Activated T-helper 2 cell treated with anti-CD3 and anti-CD28 coated beads, Interferon-gamma antibody, Interleukin-2, Interleukin-4, amounts not matched to agents 10 μg/mL and 5 μg/mL and 100 μg/mL, durations not matched to agents 14 hours and 24 hours and 36 hours (primary cell): ENCODE measurements at places on chromosomes 16 and 17. TPM values are rescaled to one million over a fixed set of nuclear protein-coding genes. Genes with fewer than 3 reads are reported as not detected.

The VTN gene
- total RNA-seq: 0.23 and 0.50 TPM in 2 replicates

The CRHR1 gene
- not detected in 2 replicates for total RNA-seq

The SLC5A11 gene
- not detected in 2 replicates for total RNA-seq

GRCh38 chr17:68346448-68346847 lies 55.2 kb downstream of the ARSG start:
- H3K4me1 ChIP-seq: peaks cover 65% of the 10 kb centered on the region
- no peaks in the 10 kb centered on the region for H3K27me3 ChIP-seq
- H3K36me3 ChIP-seq: peaks cover 16% of the 10 kb centered on the region
- H3K4me3 ChIP-seq: peak overlapping the region; percentile 59

GRCh38 chr17:75590849-75591721 lies 3.5 kb downstream of the MYO15B start:
- no peaks in the 10 kb centered on the region for H3K36me3 ChIP-seq
- peaks cover 2% of the 10 kb centered on the region for H3K4me1 ChIP-seq
- H3K27ac ChIP-seq: no peak overlapping the region
- peaks cover 12% of the 10 kb centered on the region for H3K27me3 ChIP-seq
- H3K4me3 ChIP-seq: peak overlapping the region; percentile 35

DNA sequence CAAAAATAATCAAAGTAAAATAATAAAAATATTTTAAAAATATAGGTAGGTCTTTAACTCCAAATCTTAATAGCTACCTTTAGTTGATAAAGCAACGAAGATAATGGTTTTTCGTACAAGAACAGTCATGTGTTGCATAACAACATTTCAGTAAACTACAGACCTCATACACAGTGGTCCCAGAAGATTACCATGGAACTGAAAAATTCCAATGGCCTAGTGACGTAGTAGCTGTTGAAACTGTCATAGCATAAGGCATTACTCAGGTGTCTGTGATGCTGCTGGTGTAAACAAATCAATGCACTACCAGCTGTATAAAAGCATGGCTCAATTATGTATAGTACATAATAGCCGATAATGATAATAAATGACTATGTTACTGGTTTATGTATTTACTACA lies 43.9 kb downstream of the CREBBP start:
- H3K27me3 ChIP-seq: no peaks in the 10 kb centered on the region
- H3K27ac ChIP-seq: no peak overlapping the region
- H3K4me1 ChIP-seq: peaks cover 1% of the 10 kb centered on the region
- H3K4me3 ChIP-seq: no peak overlapping the region
- no peak for DNase-seq

DNA sequence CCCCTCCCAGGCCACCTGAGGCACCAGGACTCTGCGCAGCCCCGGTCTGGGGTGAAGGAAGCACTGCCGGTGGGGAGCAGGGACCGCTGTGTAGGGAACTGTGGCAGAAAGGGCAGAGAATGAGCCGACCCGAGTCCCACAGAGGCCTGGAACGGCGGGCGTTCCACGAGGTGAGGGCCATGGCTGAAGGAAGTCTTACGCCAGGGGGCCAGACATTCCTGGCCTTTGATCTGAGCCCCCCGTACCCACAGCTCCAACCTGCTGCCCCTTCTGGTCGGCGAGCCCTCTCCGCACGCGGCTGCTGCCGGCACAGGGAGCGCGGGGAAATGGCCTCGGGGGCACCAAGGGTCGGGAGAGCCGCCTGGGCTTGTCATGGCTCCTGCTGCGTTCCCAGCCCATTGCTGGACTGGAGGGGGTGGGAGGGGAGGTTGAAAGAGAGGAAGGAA lies 1.4 kb upstream of the WNT3 start:
- H3K4me1 ChIP-seq: peaks cover 2% of the 10 kb centered on the region
- no peaks in the 10 kb centered on the region for H3K36me3 ChIP-seq
- DNase-seq: no peak
- peaks cover 66% of the 10 kb centered on the region for H3K27me3 ChIP-seq
- no peak overlapping the region for H3K27ac ChIP-seq
- no peak overlapping the region for H3K4me3 ChIP-seq

DNA sequence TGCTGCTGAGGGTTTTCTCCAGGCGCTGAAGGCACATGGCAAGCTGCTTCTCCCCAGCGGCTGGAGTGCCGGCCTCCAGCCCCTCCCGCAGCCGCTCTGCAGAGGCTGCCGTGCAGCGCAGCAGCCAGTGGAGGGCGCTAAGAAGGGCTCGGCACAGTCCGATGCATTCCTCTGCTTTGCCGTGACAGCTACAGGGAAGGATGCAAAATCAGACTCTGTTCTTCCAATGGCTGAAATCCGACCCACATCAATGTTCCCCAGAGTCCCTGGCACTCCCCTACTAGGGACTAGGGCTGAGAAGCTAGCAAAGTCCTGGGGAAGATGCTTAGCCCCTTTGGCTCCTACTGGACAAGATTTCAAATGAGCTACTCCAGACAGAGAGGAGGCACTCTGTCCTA lies 19.0 kb downstream of the MED24 start:
- H3K27ac ChIP-seq: no peak overlapping the region
- no peak for DNase-seq
- no peaks in the 10 kb centered on the region for H3K4me1 ChIP-seq
- H3K4me3 ChIP-seq: no peak overlapping the region

DNA sequence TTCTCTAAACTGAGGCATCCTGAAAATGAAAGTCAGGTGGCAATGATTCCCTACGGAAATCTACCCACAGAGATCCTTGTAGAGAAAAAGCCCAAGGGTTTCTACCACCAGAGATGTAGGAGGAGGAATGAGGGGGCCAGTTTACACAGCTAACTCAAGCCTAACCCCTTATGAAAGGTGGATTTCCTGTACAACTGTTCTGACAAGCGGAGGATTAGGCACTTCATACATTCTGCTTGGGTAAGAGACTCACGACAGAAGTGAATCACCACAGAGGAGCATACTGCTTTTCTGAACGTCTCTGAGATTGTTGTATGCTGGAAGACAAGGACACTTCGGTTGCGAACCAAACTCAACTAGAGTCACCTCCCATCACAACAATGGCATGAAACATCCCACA lies 72.7 kb downstream of the SMG6 start:
- H3K27ac ChIP-seq: no peak overlapping the region
- H3K27me3 ChIP-seq: no peaks in the 10 kb centered on the region
- no peak overlapping the region for H3K4me3 ChIP-seq
- peaks cover 61% of the 10 kb centered on the region for H3K36me3 ChIP-seq
- H3K4me1 ChIP-seq: peaks cover 38% of the 10 kb centered on the region

DNA sequence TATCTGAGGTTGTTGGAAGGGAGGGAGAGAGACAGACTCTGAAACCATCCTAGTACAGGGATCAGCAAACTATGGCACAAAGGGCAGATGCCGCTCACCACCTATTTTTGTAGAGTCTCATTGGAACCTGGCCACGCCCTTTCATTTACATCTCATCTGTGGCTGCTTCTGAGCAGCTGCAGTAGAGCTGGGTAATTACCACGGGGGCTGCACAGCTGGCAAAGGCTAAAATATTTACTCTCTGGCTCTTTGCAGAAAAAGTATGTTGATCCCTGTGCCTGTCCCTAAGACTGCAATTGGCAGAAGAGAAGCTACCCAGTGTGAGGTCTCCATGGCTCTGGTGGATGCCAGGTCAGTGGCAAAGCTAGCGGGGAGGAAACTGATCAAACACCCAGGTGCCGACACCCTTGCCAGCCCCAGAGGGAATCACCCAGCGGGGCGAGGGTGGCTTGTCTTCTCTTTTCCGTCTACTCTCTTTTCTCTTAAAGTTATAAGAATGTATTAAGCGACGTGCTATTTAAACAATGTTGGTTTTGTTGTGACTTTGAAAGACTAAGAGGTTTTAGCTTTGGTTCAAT lies 14.0 kb downstream of the CEP295NL start:
- peaks cover 10% of the 10 kb centered on the region for H3K27me3 ChIP-seq
- no peak for DNase-seq
- H3K4me1 ChIP-seq: peaks cover 23% of the 10 kb centered on the region

DNA sequence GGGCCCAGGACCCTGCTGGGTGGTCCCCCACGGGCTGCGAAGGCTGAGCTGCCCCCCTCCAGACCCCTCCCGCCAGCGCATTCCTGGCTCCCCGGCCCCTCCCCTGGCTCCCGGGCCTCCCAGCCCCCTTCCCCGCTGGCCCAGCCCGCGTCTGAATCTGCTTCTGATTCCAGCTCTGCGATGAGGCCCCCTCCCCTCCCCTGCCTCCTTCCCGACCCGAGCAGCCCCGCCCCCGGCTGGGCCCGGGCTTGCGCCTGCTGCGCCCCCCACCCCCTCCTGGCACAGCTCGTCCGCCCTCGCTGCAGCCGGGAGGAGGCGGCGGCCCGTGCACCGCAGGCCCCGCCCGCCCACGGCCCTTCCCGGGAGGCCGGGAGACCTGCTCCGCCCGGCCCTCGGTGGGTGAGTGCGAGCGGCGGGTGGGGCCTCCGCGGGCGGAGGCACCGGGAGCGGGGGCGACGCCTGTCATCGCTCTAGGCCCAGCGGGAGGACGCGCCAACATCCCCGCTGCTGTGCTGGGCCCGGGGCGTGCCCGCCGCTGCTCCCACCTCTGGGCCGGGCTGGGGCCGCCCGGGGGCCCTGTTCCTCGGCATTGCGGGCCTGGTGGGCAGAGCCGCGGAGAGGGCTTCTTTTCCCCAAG lies at the start of gene NTN3:
NTN3 (plus strand) TSS at position 282 of the 637 bp plus-strand sequence. CDS start 405 bp downstream, outside the sequence.
- H3K27me3 ChIP-seq: peaks cover 27% of the 10 kb centered on the region
- peaks cover 10% of the 10 kb centered on the region for H3K4me1 ChIP-seq
- no peak within 1 kb of the TSS for H3K27ac ChIP-seq
- H3K36me3 ChIP-seq: no peaks in the 10 kb centered on the region
- no peak for DNase-seq

DNA sequence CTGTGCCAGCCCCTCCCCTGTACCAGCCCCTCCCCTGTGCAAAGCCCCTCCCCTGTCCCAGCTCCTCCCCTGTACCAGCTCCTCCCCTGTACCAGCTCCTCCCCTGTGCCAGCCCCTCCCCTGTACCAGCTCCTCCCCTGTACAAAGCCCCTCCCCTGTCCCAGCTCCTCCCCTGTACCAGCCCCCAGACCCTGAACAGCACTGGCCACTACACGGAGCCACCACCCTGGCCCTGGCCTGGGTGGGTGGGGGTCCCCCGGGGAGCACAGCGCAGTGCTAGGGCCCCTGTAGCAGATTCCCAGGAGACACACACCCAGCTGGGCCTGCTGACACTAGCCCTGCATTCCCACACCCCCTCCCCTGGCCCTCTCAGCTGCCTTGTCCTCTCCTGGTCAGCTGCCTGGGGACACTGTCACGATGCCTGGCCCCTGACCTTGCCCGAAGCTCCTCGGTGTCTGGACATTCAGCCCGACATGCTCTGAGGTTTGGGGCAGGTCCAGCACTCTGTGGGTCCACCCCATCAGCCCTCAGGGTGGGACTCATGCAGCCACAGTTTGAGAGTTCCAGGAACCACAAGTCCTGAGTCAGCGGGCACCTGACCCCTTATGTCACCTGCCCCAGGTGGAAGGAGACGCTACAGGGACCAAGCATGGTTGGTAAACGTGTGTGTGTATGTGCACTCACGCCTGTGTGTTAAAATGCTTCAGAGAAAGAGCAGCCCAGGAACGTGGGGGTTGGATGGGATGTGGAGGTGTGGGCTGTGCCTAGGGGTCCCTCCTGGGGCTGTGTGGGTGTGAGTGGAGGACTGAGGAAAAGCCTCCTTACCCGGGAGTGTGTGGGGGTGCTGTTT lies 114.2 kb downstream of the METRNL start:
- peaks cover 22% of the 10 kb centered on the region for H3K4me1 ChIP-seq
- H3K27ac ChIP-seq: peak overlapping the region; percentile 71
- H3K36me3 ChIP-seq: no peaks in the 10 kb centered on the region
- DNase-seq: peak; percentile 10
- no peaks in the 10 kb centered on the region for H3K27me3 ChIP-seq

DNA sequence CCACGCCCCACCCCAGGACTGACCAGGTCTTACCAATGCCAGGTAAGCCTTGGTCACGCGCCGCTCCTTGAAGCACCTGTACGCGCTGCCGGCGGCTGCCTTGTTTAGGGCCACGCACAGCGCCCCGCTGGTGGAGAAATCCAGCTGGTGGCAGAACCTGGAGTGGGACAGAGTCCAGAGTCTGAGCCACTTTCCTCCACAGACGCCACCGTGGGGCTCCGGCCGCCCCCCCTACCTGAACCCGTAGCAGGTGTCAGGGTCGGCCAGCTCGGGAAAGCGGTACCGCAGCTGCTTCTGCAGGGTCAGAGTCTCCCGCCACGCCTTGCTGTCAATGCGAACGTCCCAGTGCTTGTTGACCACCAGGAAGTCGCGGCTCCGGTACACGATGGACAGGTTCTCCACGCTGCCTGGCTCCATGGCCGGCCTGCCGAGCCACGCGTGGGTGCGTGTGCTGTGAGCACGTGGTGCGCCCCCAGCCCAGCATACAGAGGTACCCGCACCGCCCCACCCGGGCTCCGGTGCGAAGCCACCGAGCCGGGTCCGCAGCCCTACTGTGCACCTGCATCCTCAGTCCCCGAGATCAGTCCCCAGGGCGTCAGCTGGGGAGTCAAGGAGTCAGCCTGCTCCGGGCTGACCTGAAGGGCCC lies 737 bp downstream of the RPUSD1 start:
- H3K4me3 ChIP-seq: peak overlapping the region; percentile 86
- DNase-seq: no peak
- H3K4me1 ChIP-seq: peaks cover 5% of the 10 kb centered on the region

- H3K36me3 ChIP-seq: no peaks in the 10 kb centered on the region
- DNase-seq: no peak
- H3K4me3 ChIP-seq: no peak overlapping the region
These were observed 179.6 kb upstream of the GSE1 start for GRCh38 chr16:85433477-85433876.

- peaks cover 82% of the 10 kb centered on the region for H3K36me3 ChIP-seq
- peaks cover 28% of the 10 kb centered on the region for H3K4me1 ChIP-seq
- H3K4me3 ChIP-seq: no peak overlapping the region
- peak; percentile 20 for DNase-seq
- H3K27me3 ChIP-seq: no peaks in the 10 kb centered on the region
- peak overlapping the region; percentile 55 for H3K27ac ChIP-seq
These were observed 20.8 kb downstream of the GGA3 start for GRCh38 chr17:75240394-75241142.

- H3K27ac ChIP-seq: no peak overlapping the region
- H3K4me3 ChIP-seq: no peak overlapping the region
- peaks cover 43% of the 10 kb centered on the region for H3K36me3 ChIP-seq
These were observed 30.5 kb upstream of the LGALS9 start for GRCh38 chr17:27600471-27600870.

GRCh38 chr17:39564211-39564848 lies 43.4 kb downstream of the NEUROD2 start:
- H3K4me1 ChIP-seq: no peaks in the 10 kb centered on the region
- no peak for DNase-seq
- H3K27me3 ChIP-seq: no peaks in the 10 kb centered on the region
- no peak overlapping the region for H3K27ac ChIP-seq

DNA sequence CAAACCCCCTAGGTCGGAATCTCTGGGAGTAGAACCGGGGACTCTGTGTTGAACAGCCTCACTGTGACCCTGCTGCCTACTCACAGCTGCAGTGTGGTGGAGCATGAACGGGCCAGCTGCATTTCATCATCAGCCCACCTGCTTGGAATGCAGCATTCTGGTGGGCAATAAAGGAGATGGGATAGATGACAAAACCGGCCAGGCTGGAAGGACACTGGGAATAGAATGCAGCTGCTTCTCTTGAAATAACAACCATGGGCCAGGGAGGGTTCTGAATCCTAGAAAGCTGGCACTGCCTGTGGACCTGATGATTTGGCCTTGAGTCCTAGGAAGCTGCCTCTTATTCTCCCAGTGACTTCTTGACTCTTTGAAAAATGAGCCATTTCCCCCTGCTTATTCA lies 23.5 kb downstream of the CFAP97D1 start:
- no peak overlapping the region for H3K27ac ChIP-seq
- peaks cover 28% of the 10 kb centered on the region for H3K27me3 ChIP-seq
- no peak overlapping the region for H3K4me3 ChIP-seq
- no peaks in the 10 kb centered on the region for H3K36me3 ChIP-seq
